Activated CD4-positive, alpha-beta T cell treated with anti-CD3 and anti-CD28 coated beads for 36 hours (primary cell): ENCODE measurements at places on chromosomes 7 and 10.

GRCh38 chr7:66050337-66050957 lies 25.2 kb upstream of the ASL start:
- no peak for DNase-seq

DNA sequence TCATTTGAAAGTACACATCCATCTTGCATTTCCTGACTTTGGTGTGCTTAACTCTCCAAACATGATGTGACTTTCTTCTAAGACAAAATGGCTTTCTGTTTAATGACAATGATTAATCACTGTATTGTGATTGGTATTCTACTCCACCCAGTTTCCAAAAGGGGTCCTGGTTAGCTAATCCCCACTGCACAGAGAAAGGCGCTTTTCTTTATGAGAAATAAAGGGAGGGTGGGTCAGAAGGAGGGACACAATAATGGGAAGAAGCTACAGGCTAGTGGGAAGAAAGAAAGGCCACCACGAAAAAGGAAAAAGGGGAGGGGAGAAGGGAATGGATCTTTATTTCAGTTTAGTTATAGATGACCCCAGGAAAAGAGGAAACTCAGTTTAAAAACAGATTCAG lies 69.2 kb downstream of the PRTFDC1 start:
- no peak for DNase-seq

GRCh38 chr10:78231939-78232338 lies 198.3 kb downstream of the RPS24 start:
- no peak for DNase-seq

- peak; percentile 30 for DNase-seq
These were observed 46.5 kb downstream of the TMEM106B start for GRCh38 chr7:12257582-12257981.

DNA sequence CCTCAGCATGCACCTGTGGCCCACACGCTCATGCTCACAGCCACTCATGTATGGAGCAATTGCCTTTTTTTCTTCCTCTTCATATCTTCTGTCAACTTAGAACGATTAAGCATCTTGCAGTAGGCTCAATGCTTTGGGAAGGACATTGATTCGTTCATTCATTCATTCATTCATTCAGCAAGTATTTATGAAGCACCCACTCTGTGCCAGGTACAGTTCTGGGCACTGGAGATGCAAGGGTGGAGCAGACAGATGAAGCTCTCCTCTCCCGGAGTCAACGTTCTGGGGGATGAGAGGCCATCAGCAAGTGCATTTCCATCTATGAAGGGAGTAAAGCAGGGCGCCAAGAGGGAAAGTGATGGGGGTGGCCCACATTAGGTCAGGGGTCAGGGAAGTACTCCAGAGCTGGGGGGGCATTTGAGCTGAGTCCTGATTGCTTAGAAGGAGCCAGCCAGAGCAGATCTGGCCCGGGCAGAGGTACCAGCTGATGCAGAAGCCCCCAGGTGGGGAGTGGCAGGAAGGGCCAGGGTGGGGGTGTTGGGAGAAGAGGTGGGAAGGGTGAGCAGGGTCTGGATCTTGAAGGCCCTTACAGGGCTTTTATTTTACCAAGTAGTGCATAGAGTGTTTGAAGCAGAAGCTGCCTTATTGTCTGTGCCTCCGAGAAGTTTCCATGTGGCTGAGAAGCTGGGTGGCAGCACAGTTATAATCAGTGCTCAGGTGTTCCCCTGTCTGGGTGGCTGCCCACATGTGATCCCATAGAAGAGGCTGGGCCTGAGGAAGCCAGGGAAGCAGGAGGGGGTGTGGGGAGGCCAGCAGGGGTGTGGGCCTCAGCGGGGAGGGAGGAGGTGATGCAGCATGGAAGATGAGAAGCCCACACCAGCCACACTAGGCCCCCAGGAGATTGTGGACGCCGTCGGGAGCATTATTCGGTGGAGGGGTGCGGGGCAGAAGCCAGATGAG lies 36.2 kb downstream of the CHST3 start:
- DNase-seq = no peak

- no peak for DNase-seq
These were observed 6.5 kb downstream of the DOCK4 start for GRCh38 chr7:112199672-112200071.
